Foreskin fibroblast (primary cell): ENCODE measurements at places on chromosomes 3 and 15.

- DNase-seq = no peak
These were observed 119.0 kb downstream of the TBC1D5 start for GRCh38 chr3:17623464-17623863.

DNA sequence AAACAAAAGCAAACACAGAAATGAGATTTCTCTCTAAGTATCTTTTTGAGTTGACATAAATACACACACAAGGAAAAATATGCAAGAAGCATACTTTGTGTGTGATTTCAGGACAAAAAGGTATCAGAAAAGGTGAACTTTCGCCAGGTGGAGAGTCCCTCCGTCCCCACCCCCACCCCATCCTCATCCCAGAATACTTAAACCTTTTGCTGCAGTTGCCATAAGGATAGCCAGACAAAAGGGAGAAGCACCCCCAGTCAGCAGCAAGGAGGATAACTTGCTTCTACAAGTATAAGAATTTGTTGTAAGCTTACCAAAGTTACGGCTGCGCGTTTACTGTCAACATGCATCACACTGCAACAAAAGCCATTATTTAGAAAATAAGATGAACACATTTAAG lies 10.3 kb downstream of the FOXP1 start:
- DNase-seq = no peak

- DNase-seq = no peak
These were observed 15.3 kb upstream of the IREB2 start for GRCh38 chr15:78422571-78423340.

DNA sequence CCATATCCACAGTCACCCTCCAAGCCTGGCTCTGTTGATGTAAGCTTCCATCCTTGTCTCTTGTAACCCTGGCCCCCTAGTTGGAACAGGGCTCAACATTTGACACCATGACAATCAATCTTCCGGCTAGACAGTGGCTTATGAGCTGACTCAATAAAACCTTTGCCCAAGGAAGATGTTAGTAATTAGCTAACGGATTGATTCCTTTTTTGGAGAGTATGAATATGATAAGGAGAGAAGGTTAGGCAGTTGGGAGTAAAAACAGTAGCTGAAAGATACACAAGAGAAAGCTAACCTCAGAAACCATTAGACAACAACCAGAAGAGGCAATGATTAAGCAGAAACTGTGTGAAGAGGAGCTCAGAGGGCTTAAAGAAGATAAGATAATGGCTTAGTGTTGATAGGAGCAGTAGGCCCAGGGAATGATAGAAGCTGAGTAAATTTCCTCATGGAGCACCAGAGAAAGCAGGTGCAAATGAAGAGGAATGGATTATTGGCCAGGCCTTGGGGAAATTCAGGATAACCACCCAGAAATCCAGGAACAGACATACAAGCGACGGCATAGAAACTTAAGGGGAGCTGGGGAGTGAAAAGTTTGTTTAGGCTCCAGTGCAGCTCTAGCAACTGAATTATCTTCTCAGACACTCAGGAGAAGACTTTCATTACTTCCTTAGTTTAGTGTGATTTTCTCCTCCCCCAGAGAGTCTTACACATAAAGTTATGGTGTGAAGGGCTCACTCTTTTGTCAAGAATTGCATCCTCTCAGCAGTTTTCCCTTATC lies 7.8 kb upstream of the RFX7 start:
- DNase-seq = no peak

GRCh38 chr3:52144034-52144795 lies 10.0 kb downstream of the POC1A start:
- DNase-seq = peak; percentile 92

DNA sequence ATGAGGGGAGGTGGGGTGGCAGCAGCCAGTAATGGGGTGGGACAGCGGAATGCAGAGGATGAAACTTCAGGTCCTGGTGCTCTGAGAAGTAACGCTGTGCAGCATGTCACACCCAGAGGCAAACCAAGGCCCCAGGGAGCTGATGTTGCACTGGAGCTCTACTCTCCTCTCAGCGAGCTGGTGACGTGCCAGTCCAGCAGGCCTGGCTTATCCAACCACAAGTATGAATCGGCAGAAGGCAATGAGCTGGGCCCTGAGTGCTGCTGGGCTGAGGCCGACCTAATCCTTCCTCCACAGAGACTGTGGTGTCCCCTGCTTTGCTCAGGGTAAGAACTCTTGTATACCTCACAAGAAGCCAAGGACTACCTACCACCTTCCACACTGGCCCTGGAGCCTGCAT lies 30.5 kb downstream of the CD86 start:
- no peak for DNase-seq

- no peak for DNase-seq
These were observed 182.4 kb downstream of the RBMS3 start for GRCh38 chr3:29463304-29463703.

GRCh38 chr15:45126535-45127158 lies 3.0 kb downstream of the DUOXA1 start:
- DNase-seq = peak; percentile 63

DNA sequence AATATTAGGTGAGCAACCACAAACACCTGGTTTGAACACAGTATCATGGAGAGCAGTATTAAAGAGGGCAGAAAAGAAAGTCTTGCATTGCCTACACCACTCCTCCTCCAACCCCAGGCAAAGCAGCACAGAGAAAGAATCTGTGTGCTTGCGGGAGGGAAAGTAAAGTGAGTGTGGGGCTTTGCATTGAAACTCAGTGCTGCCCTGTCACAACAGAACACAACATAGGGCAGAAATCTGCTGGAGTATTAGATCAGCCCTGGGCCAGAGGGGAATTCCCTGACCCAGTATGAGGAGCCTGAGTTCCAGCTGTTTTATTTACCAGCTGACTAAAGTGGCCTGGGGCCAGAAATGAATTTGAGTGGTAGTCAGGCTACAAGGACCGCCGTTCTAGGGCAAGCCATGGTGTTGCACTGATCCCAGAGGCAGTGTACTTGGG lies 75.5 kb downstream of the SPATA16 start:
- DNase-seq = peak; percentile 46

GRCh38 chr3:173659972-173660371 lies 262.4 kb downstream of the NLGN1 start:
- no peak for DNase-seq

- no peak for DNase-seq
These were observed 12.4 kb downstream of the GP5 start for GRCh38 chr3:194386648-194387047.

GRCh38 chr3:121883507-121883906 lies 10.7 kb upstream of the SLC15A2 start:
- peak; percentile 6 for DNase-seq

DNA sequence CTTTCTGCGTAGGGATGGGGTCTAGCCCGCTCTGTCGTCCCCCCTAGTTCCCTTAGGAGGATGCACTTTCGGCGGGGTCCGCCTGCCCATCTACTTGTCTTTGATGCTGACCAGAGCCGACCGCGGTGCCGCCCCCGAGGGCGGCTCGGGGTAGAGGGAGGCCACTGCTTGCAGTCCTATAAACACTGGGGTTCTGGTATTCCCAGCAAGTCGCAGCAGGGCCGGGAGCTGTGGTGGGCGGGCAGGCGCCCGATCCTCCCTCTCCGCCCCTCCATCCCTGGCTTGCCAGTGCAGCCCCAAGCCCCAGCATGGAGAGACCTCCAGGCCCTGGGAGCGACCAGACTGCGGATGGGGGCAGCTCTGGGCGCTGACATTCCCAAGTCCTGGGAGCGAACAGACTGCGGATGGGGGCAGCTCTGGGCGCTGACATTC lies 830 bp downstream of the SEMA4B start:
- no peak for DNase-seq

DNA sequence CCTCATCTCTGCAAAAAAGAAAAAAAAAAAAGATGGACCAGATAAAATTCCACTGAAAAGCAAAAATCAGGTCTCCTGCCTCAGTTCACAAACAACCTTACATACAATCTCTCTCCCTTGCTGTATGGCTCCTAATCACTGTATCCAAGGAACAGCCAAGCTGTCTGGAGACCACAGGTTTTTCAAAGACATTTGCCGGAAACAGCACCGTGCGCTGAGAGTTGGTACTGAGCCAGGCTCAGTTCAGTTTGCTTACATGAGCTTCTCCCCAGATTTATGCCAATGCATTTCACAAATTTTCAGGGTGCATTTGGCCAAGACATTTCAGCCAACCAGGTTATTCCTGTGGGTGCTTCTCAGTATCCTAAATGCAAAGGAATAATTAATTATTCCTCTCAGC lies 4.1 kb downstream of the ACP3 start:
- DNase-seq = no peak

DNA sequence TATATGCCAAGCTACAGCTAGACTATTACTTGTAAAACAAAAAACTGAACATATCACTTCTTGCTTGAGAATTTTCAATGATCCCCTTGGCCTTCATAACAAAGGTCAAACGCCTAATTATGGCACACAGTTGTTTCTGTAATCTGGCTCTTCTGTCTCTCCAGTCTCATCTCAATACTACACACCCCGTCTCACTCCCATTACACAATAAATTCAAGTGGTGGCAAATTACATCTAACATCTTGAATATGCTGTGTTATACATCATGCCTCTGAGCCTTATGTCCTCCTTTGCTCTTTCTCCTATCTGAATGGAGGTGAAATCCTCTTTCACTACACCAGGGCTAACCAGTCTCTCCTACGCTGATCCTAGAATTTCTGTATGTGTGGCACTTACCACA lies 140.4 kb downstream of the TBL1XR1 start:
- DNase-seq = no peak

- peak; percentile 93 for DNase-seq
These were observed 489.2 kb upstream of the UBE2E2 start for GRCh38 chr3:22713936-22714335.

- DNase-seq = peak; percentile 72
These were observed 44.4 kb downstream of the ADAMTSL3 start for GRCh38 chr15:83698294-83698693.

GRCh38 chr15:52100807-52101442 lies 11.7 kb downstream of the BCL2L10 start:
- peak; percentile 95 for DNase-seq

DNA sequence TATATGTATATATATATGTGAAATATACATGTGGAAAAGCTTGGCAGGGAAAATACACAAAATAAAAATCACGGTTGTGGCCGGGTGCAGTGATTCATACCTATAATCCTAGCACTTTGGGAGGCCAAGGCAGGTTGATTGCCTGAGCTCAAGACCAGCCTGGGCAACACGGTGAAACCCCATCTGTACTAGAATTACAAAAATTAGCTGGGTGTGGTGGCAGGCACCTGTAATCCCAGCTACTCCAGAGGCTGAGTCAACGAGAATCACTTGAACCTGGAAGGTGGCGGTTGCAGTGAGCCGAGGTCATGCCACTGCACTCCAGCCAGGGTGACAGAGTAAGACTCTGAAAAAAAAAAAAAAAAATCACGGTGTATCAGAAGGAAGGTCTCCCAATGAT lies 20.8 kb upstream of the ARHGEF3 start:
- DNase-seq = no peak

DNA sequence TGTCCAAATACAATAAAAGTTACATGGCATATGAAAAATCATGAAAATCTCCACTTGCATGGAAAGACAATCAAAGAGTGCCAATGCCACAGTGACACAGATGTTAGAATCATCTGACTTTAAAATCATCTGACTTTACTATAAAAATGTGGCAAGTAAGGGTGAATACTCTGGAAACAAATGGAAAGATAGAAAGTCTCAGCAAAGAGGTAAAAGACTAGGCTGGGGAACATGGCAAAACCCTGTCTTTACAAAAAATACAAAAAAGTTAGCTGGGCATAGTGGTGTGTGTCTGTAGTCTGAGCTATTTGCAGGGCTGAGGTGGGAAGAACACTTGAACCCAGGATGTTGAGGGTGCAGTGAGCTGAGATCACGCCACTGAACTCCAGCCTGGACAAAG lies 29.1 kb downstream of the ALPK3 start:
- no peak for DNase-seq

DNA sequence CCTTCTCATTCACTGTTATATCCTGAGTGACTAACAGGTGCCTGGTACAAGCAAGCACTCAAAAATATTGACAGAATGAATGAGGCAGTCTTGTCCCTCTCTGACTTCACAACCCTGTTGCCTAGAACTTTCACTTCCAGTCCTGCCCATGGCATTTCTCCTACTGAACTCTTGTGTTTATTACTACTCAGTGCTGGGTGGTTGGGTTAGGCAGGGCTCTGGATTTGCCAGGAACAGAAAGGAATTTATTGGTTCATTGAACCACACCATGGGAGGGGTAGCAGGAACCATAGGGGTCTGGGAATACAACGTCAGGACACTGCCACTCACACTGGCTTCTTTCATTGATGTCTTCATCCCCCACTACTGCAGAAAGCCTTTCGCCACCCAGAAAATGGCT lies 41.9 kb upstream of the SEMA4B start:
- DNase-seq = no peak

DNA sequence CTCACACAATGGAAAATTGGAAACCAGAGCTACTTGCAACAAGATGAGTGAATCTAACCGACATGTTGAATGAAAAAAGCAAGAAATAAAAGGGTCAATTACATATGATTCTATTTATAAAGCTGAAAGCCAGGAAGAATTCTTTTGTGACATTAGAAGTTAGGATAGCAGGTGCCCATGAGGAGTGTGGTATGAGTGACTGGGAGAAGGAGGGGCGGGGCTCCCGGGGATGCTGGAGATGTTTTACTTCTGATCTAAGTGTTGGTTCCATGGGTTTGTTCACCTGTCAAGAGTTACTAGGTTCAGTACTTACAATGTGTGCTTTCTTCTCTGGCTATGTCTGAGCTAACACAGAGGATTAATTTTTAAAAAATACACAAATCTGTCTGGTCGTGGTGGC lies 60.8 kb downstream of the NSMCE3 start:
- no peak for DNase-seq

GRCh38 chr3:69739204-69740102 lies at the start of gene MITF:
Gene MITF (plus strand): TSS chr3:69739464. CDS start chr3:69739598, 134 bp downstream.
- peak; percentile 97 for DNase-seq
